RPMI7951 (cell line): ENCODE measurements at places on chromosomes 5 and 9. TPM values are rescaled to one million over a fixed set of nuclear protein-coding genes. Genes with fewer than 3 reads are reported as not detected.

PCDHB16 gene
- 2.0 and 2.1 TPM in 2 replicates for total RNA-seq

IFNA2 gene
- total RNA-seq, result not detected in 2 replicates

CCDC69 gene
- total RNA-seq, result 0.78 and 1.3 TPM in 2 replicates

GABRP gene
- not detected in 2 replicates for total RNA-seq

HDHD3 gene
- total RNA-seq, result 5.3 and 10.1 TPM in 2 replicates

SHISAL2B gene
- not detected in 2 replicates for total RNA-seq

TMOD1 gene
- 0.98 and 1.3 TPM in 2 replicates for total RNA-seq

GLRA1 gene
- total RNA-seq, result not detected in 2 replicates

GDA gene
- total RNA-seq, result under 0.01 and 0.20 TPM in 2 replicates

PROB1 gene
- total RNA-seq, result 0.10 and 0.12 TPM in 2 replicates

TRIM32 gene
- total RNA-seq, result 15.3 and 16.5 TPM in 2 replicates

CDKN2B-AS1 gene
- total RNA-seq, result 7.0 and 7.7 TPM in 2 replicates

ATOSB gene
- 16.6 and 17.5 TPM in 2 replicates for total RNA-seq

ARHGEF39 gene
- total RNA-seq, result 7.6 and 14.2 TPM in 2 replicates

LECT2 gene
- not detected in 2 replicates for total RNA-seq

PCDHA9 gene
- not detected in 2 replicates for total RNA-seq

ESM1 gene
- 0.12 TPM in 1 of 2 replicates, not detected in the other for total RNA-seq

LEAP2 gene
- total RNA-seq, result 0.29 and 0.84 TPM in 2 replicates

PCDHA3 gene
- total RNA-seq, result not detected in 2 replicates

ATP10B gene
- total RNA-seq, result 0.24 and 0.98 TPM in 2 replicates

GNA14 gene
- total RNA-seq, result 1.1 TPM in 1 of 2 replicates, not detected in the other
